ENCODE measurements at places on chromosomes 5 and 9.

DNA sequence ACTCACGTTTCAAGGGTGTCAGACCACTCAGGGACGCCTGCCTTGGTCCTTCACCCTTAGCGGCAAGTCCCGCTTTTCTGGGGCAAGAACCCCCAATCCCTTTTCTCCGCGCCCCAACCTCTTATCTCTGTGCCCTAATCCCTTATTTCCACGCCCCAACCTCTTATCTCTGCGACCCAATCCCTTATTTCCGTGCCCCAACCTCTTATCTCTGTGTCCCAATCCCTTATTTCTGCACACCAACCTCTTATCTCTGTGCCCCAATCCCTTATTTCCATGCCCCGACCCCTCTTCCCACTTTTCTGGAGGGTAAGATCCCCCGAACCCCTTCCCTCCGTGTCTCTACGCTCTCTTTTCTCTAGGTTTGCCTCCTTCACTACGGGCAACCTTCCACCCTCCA lies 139.4 kb downstream of the DAB2IP start:
- DNase-seq: no peak

- DNase-seq: no peak
Measured at GRCh38 chr5:127969651-127970050, 113.9 kb upstream of the SLC12A2 start.

DNA sequence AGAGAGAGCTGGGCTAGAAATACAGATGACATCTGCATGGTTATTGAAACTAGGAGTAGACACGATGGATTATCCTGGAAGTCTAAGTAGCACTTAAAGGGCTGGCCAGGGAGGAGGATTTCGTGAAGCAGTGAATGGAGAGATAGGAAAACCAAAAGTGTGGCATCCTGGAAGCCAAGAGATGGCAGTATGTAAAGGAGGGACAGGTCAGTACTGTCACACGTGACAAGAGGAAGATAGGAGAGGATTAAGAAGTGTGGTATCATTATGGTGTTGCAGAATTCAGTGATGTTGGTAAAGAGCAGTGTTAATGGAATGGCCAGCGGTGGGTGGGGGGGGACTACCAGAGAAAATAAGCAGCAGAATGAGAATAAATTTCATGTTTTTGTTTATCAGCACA lies 11.7 kb downstream of the RAD23B start:
- no peak for DNase-seq

GRCh38 chr5:9480499-9480898 lies 65.4 kb downstream of the SEMA5A start:
- DNase-seq: no peak

DNA sequence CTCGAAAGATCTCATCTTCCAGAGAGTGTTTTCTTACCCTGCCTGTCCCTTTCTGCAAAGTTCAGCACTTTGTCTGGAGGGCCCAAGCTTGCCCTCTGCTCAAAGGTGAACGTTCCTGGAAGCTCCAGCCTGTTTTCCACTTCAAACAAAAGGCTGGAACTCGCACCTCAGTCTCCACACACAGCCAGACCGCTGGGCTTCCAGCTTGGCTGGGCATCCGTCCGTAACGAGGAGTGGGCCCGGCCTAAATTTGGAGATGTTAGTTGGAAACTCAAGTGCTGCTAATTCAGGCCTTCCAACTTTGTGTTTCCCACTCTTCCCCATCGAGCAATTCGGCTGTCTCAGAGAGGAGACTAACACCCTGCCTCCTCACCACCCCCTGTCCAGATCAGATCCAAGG lies 35.1 kb downstream of the FGF18 start:
- DNase-seq: no peak

DNA sequence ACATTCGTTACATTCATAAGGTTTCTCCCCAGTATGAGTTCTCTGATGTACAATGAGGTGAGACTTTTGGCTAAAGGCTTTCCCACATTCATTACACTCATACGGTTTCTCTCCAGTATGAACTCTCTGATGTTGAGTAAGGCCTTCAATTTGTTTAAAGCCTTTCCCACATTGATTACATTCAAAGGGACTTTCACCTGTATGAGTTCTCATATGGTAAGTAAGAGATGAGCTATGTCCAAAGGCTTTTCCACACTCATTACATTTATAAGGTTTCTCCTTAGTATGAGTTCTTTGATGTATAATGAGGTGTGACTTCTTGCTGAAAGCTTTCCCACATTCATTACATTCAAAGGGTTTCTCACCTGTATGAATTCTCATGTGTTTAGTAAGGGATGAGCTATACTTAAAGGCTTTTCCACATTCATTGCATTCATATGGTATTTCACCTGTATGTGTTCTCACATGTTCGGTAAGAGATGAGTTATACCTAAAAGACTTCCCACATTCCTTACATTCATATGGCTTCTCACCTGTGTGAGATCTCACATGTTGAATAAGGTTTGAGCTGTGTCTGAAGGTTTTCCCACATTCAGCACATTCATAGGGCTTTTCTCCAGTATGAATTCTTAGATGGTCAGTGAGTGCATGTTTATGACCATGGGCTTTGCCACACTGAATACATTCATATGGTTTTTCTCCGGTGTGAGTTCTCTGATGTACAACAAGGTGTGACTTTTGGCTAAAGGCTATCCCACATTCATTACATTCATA lies 13.5 kb downstream of the ZFP37 start:
- DNase-seq: no peak

DNA sequence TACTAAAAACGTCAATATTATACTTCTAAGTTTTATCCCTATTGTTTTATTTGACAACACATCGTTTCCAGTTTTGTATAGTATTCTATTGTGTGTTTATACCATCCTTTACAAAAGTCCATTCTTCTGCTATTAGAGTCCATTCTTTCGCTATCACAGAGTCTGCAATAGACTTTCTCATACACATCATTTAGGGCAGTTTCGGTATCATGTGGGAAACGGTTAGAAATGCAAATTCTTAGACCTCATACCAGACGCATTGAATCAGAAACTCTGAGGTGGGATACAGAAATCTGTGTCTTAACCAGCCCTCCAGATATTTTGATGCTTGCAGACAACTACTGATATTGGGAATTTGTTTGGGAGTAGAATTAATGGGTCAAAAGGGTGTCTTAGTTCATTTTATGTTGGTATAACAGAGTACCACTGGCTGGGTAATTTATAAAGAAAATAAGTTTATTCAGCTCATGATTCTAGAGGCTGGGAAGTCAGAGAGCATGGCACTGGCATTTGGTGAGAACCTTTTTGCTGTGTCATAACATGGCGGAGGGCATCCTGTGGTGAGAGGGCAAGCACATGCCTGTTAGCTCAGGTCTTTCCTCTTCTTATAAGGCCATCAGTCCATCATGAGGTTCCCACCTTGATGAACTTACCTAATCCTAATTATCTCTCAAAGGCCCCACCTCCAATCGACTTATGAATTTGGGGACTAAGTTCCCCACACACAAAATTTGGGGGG lies 21.1 kb downstream of the CARTPT start:
- no peak for DNase-seq

DNA sequence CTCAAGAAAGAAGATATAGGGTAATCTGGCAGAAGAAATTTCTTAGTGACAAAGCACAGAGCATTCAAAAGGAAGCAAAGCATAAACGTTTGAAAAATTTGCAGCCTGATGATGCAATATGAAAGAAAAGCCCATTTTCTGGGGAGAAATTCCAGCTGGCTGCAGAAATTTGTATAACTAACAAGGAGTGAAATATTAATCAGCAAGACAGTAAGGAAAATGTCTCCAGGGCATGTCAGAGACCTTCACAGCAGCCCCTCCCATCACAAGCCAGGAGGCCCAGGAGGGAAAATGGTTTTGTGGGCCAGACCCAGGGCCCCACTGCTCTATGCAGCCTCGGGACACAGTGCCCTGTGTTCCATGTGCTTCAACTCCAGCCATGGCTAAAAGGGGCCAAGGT lies 359.4 kb downstream of the HINT1 start:
- DNase-seq: no peak

- no peak for DNase-seq
Measured at GRCh38 chr5:28473531-28474107, 1435.2 kb upstream of the CDH9 start.

DNA sequence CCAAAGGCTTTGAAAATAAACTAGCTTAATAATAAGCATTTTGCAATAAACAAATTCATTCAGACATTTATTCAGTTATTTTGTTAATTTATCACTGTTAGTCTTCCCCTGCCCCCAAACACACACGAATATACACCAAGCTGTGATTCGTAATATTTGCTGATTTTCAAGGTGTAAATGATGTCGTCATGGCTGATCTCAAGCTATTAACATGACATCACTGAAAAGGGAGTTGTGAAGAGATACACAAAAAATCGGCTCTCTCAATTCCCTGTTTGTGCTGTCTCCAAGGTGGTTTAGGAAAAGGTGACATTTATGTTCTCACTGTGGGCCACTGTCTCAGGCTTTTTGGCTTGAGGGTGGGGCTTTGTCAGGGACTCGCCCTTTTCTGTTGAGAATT lies 413.3 kb downstream of the CDH9 start:
- no peak for DNase-seq

DNA sequence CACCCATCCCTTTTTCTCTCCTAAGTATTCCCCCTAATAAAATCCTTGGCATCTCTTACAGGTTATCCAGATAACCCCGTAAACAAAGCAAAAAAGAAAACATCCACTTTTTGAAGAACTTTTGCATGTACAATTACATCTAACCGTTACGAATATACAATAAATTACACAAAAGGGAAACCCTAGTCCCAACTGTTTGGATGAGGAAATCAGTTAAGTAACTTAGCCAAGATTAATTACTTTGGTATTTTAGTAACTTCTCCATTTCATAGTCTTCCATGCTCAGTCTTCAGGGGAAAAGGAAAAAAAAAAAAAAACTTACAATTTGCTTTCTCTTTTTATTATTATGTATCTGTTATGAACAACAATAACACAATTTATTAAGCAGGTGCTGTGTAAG lies 212.9 kb downstream of the ACTL7B start:
- DNase-seq: no peak

GRCh38 chr5:161660806-161661205 lies 24.7 kb upstream of the GABRA6 start:
- no peak for DNase-seq

DNA sequence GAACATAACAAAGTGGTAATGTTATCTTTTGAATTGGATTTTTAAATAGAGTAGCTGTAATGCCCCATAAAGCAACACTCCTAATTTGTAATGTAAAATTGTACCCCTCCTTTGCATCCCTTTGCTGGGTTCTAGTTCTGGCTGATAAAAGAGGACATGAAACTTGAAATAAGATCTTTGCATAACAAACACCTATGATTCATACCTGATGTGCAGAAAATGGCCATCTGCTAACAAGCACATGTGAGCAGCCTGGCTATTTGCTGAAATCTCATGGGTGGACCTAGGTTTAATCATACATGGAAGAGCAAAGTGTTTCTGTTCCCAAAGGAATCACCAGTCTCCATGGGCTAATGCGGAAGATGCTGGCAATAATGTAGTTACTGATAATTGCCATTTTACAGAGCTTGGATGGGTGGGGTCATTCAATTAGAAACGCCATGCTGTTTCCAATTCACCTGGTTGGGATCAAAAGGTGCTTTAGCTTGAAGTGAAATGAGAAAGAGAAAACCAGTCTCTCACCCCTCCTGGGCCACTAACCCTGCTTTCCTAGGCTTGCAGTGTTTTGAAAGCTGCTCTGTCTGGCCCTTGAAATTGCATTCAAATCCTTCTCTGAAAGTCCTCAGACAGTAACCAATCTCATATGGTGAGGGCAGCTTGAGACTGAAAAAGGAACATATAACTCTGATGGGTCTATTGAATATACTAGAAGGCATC lies 585.1 kb downstream of the TLE4 start:
- DNase-seq: no peak

GRCh38 chr5:139378941-139379361 lies 4.1 kb downstream of the SLC23A1 start:
- no peak for DNase-seq

DNA sequence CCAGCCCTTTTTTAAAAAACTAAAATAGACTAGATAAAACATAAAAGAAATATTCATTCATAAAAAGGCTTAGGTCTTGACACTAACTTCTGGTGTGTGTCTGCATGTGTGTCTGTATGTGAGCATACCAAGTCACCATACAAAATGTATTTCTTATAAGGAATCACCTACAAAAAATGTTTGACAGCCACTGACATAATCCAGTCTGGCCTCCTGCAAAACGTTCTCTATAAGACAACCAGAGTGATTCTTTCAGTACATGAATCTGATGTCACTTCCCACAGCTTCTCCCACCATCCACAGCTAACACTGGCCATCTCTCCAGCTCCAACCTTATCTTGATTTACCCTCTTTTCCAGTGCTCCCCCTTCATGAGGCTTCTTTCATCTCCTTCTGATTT lies 192.3 kb downstream of the TLE1 start:
- no peak for DNase-seq

DNA sequence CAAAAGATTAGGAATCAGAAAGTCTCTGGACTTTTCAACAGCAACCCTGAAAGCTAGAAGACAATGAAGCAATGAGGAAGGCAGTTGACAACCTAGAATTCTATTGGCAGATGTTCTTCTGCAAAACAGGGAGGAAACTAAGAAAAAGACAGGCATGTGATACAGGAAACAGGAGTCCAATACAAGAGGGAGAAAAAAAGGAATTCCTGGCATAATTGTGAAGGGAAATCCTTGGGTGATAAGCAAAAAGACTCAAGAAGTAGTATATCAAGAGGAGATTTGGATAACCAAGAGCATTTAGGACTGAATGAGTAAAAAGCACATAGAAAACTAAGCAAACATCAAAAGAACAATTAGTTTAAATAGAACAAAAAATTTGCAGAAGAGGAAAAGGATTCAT lies 58.6 kb downstream of the LPAR1 start:
- no peak for DNase-seq

GRCh38 chr5:89218364-89218763 lies 335.4 kb upstream of the MEF2C start:
- no peak for DNase-seq

- DNase-seq: no peak
Measured at GRCh38 chr5:160750938-160751657, 100.9 kb downstream of the ATP10B start.

GRCh38 chr9:104725014-104725413 lies 22.5 kb upstream of the NIPSNAP3A start:
- peak; percentile 28 for DNase-seq

GRCh38 chr5:135456238-135457099 lies 4.3 kb upstream of the TIFAB start:
- DNase-seq: no peak

DNA sequence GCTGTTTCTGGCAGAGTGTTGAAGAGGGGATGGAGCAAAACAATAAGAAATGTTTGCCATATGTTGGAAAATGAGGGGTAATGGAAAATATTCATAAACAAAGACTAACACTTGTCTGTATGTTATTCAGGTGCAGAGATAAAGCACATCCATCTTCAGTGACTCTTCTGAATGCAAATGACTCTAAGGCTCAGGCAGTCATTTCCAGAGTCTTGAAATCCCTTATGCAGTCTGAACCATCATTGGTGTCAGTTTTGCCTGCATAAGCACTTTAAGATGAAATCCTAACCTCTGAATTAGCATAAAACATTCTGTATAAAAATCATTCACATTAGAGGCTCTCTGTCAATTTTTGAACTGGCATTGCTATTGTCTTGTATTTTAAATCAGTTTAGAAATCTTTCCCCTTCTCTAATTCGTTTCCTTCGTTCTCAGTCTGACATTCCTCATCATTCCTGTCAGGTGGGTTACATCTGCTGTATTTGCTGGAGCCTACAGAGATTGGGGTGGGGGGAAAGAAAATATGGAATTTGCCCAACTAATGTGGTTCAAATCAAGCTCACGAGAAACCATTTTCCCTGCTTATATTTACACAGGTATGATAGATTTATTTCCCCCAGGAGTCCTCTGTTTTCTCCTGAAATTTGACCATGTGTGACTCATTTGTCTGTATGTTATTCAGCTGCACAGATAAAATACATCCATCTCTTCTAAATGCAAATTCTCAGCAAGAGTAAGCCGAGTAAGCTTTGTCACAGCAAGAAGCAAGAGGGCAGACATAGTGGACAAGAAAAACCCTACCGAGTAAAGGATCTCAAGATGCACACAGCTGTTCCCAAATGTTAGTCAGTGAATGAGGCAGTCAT lies 31.6 kb downstream of the ENC1 start:
- no peak for DNase-seq
